Amygdala (tissue), 56 donors: ENCODE measurements at places on chromosomes 3 and 15.

DNA sequence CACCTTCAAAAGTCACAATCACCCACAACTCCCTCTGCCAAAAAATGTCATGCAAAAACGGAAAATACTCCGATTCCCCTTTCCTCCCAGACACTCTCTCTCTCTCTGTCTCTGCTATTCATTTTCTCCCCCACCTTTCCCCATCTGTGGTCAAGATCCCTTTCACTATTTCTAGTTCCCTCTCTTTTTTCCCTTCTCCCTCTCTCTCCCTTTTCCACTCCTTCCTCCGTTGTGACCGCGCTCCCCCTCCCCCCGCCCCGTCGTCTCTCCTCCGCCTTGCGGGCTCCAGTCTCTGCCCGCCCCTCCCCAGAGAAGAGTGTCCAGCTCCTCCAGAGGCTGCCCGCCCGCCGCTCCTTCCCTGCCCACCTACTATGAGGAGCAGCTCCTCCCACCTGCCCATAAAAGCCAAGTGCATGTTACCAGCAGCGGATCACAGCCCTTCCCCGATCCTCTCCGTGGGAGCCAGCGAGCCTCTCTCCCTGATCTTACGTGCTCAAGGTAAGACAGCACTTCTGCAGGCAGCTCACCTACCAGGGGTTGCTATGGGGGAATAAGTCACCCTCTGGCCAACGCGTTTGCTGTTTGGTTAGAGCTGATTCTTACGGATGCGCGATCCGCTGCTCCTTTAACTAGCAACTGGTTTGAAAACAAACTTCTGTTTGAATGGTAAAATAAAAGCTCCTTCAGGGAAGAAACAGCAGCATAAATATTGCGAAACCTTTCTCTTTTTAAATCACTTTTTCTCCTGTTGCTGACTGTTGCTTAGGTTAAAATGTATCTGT is at the start of gene COL8A1:
Gene COL8A1 (plus strand): TSS at position 428 of the 782 bp plus-strand sequence. CDS start 152,089 bp downstream, outside the sequence.
- no peak for DNase-seq

- no peak for DNase-seq
Observed at GRCh38 chr3:166889241-166889640, 490.9 kb downstream of the ZBBX start.

- no peak for DNase-seq
Observed at GRCh38 chr15:35701402-35702046, 155.6 kb upstream of the DPH6 start.

DNA sequence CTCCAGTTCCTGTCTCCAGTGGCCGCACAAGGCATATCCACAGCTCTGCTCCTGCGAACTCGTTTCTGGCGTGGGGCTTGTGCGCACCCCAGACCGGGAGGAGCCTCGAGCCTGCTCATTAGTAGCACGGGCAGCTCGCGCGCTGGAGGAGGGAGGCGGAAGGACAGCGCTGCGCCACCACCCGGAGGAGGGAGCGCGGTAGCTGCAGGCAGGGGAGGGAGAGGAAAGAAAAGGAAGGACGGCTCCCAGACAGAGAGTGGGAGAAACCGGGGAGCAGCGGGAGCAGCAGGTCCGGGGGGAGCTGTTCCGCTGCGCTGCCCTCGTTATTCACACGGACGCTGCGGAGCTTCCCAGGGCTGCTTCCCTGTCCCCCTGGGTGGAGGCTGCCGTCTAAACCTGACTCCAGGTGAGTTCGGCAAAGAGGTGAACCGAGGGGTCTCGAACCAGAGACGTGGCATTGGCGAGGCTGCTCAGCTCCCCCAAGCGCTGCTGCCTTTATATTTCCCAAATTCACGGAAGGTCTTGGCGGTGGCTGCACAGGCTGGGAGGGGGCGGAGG is 121.3 kb upstream of the ZNF717 start:
- peak; percentile 3 for DNase-seq

DNA sequence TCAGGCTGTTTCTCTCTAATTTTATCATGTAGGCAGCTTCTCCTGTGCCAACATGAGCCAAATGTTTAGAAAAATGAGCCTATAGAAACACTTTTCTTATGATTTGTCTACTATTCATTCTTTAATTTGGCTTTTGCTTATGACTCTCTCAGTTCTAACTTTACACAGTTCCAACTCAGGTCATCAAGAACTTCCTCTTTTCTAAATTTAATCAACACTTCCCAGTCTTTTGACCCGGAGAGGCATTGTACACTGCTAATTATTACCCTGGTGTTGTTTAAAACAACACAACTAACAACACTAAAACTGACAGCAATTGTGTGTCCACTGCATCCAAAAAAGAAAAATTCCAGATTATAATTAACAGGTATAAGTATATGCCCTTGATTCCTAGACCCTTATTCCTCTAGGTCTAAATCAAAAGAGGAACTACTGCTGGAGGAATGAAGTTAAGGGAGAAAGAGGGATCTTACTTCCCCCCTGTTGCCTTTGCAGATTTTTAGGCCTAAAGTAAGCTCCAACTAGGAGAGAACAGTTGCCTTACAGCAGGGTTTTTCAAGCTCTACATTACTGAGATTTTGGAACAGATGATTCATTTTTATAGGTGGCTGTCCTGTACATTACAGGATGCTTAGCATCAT is 332.2 kb upstream of the GOLIM4 start:
- no peak for DNase-seq
